GM12891 (cell line): ENCODE measurements at places on chromosomes 12 and 14.
A peak's percentile ranks its signal among the peaks of the same experiment; 100 is the strongest.

- DNase-seq, result no peak
Observed at GRCh38 chr12:33634544-33634943, 194.9 kb upstream of the SYT10 start.

DNA sequence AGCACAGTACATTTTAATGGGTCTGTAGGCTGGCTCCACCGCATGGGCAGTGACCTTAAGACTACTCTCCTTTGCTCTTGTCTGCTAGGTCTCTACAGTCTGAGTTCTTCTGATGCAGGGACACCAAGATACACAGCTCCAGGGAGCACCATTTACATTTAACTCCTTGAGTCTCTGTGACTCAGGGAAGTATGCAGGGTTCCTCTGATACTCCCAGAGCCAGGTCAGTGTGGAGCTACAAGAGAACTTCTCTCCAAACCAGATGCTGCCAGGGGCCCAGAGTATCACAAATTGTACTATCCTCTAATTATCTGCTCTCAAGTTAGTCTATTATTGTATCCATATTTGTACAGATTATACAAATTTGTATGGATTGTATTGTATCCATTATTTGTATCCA, 15.2 kb downstream of the ZFP36L1 start:
- no peak for DNase-seq

DNA sequence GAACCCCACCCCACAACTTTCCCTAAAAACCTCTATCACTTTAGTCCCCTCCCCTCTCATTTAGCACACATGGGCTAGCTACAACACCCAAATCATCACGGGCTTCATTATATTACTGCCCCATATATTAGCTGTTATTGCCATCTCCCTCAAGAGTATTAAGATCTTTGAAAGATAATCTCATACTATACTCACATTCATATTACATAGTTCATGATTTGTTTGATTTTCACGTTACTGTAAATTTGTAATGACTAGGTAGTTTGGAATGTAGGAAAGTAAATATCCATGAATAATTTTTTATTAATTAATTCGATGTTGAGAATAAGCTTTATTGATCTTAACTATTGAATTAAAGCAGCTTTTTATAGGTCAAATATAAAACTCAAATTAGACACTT, 7.9 kb downstream of the DICER1 start:
- DNase-seq, result no peak

GRCh38 chr12:122411537-122411936, 10.9 kb downstream of the CLIP1 start:
- no peak for DNase-seq

GRCh38 chr14:32370714-32371113, 41.6 kb downstream of the AKAP6 start:
- DNase-seq, result no peak

- no peak for DNase-seq
Observed at GRCh38 chr14:72539661-72540315, 354.1 kb downstream of the DPF3 start.

- no peak for DNase-seq
Observed at GRCh38 chr12:49974231-49974675, 1.5 kb downstream of the AQP6 start.

DNA sequence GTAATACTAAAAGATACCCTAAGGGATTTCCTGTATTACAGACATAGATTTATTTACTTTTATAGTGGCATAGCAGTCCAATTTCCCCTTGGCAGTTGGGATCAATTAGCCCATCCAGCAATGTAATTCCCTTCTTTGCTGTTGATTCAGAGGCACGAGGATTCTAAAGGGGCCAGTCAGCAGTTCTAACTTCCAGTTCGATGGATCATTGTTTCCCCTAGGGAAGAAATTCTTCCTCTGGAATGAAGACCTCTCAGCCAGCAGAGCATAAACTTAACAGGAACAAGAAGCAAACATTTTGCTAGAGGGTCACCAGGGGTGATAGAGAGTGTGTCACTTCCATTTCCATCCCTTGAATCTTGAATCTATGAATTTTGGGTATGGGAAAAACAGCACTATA, 395.7 kb upstream of the NOVA1 start:
- no peak for DNase-seq

- DNase-seq, result no peak
Observed at GRCh38 chr12:63889721-63890509, 45.4 kb downstream of the SRGAP1 start.

DNA sequence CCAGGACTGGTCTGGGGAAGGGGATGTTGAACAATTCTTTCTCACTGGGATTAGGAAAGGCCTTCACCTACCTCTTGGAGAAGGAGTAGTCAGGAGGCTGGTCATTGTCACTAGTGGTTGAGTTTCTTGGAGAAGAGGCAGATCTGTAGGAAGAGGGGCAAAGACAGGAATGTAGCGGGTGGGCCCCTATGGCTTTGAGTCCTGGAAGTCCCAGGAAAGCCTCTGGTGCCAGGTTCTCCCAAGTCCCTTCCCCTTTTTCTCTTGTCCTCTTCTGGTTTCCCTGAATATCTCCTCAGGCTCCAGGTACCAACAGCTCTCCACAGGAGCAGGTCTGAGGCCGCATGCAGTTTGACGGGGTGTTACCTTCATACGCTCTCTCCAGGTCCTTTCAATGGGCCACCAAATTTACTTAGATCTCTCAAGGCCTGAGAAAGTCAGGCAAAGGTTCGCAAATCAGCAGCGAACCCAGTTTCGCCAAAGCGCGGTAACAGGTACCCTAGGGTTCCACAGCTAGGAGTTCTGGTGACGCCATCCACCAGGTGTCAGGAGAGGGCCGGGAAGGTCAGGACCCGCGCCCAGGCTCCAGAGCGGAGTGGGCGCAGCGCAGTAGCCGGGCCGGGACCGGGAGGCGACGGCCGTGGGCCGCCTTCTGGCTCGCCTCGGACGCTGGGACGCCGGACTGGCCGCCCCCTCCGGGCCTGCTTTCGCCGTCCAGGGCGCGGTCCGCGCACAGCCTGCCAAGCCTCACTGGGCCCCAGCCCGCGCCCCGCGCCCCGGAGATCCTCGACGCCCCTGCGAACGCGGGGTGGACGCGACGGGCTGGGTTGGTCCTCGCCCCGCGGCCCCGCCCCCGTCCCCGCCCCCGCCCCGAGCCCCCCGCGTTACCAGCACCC, 795 bp downstream of the SMAGP start:
- DNase-seq, result peak; percentile 46

DNA sequence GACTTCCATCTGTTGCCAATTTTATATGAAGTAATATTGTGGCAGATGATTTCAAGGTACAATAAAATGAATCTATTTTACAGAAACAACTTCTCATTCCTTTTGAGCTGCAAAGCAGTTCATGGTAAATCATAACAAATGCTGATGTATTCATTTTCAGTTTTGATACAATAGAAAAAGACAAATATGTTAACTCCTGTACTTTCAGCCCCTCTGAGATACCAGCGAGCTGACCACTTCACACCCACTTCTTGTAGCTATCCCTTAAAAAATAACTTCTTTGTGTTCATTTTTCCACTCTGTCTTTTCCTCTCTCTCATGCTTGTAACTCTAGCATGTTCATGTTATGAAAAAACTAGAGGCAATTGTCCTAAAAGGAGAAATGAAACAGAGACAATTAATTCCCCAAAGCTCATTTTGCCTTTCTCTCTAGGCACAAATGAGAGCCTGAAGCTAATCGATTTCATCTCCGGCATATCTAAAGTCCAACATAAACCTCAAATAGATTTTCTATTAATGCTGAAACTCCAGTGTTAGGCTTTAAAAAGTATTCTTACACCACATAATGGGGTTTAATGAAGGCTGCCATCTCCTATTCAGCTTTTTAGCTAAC, 182.9 kb downstream of the C12orf42 start:
- no peak for DNase-seq

GRCh38 chr12:42483521-42483790, 106.1 kb downstream of the PRICKLE1 start:
- peak; percentile 49 for DNase-seq

GRCh38 chr12:90627180-90627896, 327.6 kb downstream of the CCER1 start:
- DNase-seq, result no peak

DNA sequence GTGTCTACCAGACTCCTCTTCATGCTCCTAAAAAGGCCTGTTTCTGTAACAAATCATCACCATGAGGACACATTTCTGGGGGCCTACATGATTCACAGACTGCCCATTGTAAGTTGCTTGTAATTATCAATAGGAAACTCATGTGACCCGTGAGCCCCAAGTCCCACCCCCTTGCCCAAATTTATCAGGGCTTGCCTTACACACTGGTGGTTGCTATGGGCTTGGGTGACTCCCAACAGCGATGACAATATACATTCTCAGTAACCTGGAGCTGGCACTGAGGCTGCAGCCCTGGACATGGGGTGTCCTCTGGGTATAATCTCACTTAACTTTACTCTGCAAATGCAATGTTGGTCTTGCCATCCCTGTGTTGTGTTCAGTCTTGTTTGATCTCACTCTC, 149.2 kb downstream of the NRXN3 start:
- no peak for DNase-seq

DNA sequence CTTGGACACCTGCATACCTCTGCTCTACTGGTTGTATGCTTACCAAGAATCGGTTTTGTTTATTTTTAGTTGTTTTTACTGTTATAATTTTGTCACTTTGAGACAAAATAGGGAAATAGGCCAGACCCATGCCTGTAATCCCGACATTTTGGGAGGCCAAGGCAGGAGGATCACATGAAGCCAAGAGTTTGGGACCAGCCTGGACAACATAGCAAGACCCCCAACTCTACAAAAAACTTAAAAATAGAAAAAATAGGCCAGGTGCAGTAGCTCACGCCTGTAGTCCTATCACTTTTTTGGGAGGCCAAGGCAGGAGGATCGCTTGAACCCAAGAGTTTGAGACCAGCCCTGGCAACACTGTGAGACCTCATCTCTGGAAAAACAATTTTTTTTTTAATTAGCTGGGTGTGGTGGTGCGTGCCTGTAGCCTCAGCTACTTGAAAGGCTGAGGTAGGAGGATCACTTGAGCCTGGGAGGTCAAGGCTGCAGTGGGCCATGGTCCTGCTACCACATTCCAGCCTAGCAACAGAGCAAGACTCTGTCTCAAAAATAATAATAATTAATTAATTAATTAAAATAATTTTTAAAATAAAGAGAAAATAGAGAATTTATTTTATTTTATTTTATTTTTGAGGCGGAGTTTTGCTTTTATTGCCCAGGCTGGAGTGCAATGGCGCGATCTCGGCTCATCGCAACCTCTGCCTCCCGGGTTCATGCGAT, 1.3 kb upstream of the MRPS35 start:
- DNase-seq, result no peak

DNA sequence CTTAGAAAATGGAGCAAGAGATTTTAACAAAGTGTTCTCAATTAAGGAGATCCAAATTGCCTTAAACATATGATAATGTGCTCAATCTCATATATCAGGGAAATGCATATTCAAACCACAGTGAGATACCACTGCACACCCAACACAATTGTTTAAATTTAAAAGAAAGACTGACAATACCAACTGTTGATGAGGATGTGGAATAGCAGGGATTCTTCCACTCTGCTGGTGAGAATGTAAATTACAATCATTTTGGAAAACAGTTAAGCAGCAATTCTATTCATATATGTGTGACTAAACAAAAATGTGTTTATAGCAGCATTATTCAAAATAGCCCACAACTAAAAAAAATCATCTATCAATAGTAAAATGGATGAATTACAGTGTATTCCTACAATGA, 144.2 kb downstream of the KICS2 start:
- DNase-seq, result no peak

DNA sequence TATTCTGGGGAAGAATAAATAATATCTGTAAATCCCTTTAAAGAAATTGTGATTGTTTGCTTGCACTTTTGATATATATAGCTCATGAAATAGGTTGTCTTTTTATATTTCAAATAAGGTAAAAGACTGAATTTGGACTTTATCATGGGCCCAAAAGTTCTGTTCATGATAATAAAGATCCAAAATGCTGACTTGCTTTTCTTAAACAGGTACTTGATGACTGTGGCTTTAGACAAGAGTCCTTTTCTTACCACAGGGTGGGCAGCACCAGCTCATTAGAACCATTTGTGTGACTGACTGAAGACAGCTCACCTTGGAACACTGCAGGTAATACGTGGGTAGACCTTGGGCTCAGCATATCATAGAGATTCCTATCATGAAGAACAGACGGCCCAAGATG, 432.6 kb downstream of the ETNK1 start:
- no peak for DNase-seq

DNA sequence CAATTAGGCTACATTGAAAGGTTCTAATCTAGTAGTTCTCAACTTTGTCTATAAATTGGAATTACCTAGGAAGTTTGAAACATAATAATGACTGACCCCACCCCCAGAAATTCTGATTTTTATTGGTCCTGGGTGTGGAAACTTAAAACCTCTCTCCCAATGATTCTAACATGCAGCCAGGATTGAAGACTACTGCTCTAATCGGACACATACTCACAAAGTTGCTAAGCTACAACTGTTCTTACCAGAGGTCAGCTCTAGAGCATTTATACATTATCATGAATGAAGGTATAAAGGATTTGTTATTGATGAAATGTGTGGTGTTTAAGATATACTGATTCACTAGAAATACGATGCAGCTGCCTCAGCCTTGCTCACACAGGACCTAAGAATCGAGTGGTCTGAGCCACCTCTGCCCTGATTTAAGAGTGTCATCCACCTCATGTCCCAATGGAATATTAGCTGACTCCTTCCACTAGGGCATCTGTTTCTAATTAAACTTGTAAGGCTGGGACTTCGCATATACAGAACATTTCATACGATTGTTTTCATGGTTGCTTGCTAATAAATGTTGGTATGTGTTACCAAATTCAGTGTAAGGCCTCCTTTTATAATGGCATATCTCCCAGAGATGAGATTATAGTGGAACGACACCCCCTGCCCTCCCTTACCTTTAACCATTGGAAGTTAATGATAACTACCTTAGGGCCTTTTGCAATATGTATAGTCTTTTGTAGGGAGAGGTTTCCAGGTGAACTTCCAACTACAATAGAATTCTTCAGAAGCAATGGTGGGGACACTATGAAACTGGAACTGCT, 410.8 kb upstream of the PDE3A start:
- DNase-seq, result no peak

- DNase-seq, result no peak
Observed at GRCh38 chr12:126397660-126398059, 1332.4 kb downstream of the AACS start.

GRCh38 chr14:85565862-85566296, 35.9 kb downstream of the FLRT2 start:
- no peak for DNase-seq

GRCh38 chr14:65069874-65070413, 32.4 kb downstream of the MAX start:
- no peak for DNase-seq

GRCh38 chr14:38718519-38718918, 384.5 kb downstream of the SEC23A start:
- no peak for DNase-seq

- DNase-seq, result no peak
Observed at GRCh38 chr14:49853158-49853477, 530 bp upstream of the NEMF start.
